Progenitor cell of endocrine pancreas (in vitro differentiated cells): ENCODE measurements at places on chromosomes 16 and 17.

DNA sequence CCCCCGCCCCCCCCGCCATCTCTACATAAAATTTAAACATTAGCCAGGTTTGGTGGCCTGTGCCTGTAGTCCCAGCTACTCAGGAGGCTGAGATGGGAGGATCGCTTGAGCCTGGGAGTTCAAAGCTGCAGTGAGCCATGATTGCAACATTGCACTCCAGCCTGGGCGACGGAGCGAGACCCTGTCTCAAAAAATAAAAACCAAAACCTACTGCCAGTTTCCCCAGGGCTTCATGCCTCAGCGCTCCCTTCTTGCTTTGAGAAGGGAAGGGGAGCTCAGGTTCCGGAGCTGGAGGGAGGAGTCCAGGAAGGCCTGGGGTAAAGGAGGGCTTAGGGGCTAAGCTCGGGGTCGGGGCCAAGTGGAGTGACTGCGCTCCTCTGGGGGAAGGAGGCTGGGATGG, 20.5 kb downstream of the PLCD3 start:
- DNase-seq, result no peak

DNA sequence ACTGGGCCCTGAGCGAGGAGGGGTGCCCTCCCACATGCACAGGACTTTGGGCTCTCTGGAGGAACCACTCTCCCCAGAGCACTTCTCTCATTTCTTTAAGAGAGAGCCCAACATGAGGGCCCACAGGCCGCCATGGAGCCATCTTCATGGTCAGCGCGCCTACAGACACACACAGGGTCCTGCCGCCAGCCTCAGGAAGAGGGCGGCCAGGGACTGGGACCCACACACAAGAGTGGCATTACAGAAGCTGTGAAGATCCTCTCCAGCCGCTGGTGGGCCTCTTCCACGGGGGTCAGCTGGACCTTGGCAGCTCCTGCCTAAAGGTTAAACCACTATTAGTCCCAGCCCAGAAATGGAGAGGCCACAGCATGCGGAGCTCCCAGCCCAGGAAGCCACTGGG, 54.5 kb downstream of the MYO18A start:
- DNase-seq, result no peak

GRCh38 chr16:81610936-81611335, 166.3 kb downstream of the CMIP start:
- no peak for DNase-seq

GRCh38 chr16:84499638-84500037, 4.8 kb downstream of the MEAK7 start:
- DNase-seq, result no peak

DNA sequence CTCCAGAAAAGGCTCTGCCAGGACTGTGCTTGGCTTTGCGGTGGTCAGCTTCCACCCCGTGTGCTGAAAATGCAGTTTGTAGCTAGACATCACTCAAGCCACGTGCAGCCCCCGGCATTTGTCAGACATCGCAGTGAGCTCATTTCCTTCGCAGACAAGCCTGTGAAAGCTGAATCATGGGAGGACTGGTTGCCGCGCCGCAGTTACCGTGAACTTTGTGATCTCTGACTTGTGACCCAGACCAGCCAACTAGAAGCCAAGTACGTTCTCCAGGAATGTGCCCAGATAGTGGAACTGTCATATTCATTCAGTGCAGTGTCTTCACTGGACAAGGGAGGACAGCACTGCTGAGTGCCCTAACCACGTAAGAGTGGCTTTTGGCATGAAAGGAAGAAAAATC, 58.1 kb downstream of the NDE1 start:
- DNase-seq, result no peak

GRCh38 chr16:15650698-15651171, 690 bp downstream of the NDE1 start:
- DNase-seq, result no peak

DNA sequence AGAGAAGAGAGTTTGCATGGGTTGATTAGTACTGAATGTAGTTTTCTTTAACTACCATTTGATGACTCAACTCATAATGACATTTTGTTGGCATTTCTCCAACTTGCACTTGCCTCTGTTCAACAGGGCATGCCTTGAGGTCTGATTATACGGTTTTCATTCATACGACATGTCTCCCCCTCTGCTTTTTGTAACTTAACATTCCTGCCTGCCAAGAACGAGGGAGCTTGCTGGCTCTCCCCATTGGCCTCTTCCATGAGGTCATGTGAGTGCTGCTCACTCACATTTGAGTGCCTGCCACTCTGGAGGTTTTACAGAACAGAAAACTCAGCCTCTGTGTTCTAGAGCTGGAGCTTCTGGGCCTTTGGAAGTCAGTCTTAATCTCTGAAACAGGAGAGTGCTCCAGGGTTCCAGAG, 19.7 kb downstream of the MAP2K6 start:
- DNase-seq, result no peak

DNA sequence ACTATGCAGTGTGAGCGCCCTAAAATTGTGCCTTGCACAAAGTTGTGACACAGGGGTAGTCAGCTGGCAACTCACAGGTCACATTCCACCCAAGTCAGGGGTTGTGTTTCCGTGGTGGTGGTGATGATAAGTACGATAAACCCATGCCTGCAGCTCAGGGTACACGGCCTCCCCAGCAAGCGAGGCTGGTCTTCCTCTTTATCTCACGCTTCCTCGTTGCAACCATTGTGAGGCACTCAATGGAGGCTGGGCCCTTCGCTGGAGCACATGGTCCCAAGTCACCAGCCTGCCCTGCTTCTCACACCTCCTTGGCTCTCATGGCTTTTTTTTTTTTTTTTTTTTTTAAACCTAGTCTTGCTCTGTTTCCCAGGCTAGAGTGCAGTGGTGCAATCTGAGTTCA, 307.5 kb downstream of the CPPED1 start:
- no peak for DNase-seq
